ENCODE measurements at places on chromosomes 2 and 18. TPM values are rescaled to one million over a fixed set of nuclear protein-coding genes. Genes with fewer than 3 reads are reported as not detected.

- DNase-seq: no peak
Observed at GRCh38 chr2:203201426-203201825, 37.4 kb upstream of the CYP20A1 start.

GRCh38 chr2:177193240-177193639 is 19.4 kb upstream of the HNRNPA3 start:
- no peak for DNase-seq

DNA sequence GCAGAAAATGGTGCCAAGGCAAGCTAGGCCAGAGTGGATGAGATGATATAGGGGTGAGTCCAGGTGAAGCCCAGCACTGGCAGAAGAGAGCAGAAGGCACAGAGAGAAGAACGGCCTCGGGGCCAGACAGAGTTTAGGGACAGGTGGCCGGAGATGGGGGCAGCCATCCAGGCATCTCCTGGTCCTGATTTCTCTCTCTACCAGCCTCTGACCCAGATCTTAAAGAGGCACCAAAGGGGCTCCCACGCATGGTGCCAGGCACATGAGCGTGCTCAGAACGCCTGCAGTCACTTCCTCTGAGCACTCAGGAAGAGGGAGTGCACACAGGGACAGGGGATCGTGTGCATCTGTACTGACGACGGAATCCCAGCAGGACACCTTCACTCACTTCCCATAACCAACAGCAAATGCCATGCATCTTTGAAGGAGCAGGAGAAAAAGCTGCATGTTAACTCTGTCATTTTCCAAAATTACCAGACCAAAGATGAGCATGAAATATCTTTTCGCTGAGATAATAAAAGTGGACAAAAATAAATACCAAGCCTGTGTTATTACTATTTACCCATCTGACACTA is 427.8 kb upstream of the MYT1L start:
- no peak for DNase-seq

DNA sequence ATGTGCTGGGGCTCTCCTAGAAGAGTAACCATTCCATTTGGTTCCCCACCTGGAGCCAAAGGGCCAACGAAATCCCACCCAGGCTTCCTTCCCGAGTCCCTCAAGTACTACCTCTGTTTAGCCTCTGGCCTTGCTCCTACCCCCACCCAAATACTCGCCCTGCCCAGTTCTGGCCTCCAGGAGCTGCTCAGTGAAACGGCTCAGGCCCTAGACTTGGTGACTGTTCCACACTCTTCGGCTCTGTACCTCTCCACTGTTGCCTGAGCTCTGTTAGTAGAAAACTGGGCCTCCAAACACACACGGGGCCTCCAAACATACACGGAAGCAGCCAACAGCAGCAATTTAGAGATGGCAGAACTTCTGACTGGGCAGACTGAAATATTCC is 4.2 kb downstream of the OTX1 start:
- DNase-seq: no peak

DNA sequence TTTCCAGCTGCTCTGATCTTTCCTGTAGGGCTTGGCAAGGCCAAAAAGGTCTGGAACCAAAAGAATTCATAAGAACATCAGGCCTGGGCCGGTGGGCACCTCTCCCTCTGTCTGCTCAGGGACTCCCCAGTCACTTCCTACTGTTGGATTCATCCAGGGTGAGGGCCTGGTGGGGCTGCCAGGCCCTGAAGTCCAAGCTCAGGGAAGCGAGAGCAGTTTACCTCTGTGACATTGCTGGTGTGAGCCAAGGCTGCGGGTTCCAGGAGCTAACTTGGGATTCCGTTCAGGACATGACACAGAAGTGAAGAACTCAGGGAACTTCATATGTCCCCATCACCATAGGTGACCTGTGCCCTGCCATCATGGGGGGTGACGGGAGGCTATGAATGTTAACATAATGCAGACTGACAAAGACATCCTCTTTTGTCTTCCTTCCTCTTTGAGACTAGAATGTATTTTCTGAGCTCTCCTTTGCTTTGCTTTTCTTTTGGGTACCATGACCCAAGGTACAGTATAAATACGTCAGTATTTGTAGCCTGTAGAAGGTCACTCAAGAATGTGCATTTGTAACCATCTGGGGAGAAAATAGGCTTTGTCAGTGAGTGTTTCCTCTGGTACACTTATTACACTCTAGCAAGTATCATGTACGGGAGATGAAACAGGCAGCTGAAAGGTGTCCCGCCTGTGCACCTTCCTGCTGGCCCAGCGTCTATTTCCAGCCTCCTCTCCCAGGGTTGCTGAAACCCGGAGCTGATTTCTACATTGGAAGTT is 130.5 kb upstream of the SLC1A4 start:
- no peak for DNase-seq

- no peak for DNase-seq
Observed at GRCh38 chr2:62688771-62689170, 16.7 kb upstream of the EHBP1 start.

DNA sequence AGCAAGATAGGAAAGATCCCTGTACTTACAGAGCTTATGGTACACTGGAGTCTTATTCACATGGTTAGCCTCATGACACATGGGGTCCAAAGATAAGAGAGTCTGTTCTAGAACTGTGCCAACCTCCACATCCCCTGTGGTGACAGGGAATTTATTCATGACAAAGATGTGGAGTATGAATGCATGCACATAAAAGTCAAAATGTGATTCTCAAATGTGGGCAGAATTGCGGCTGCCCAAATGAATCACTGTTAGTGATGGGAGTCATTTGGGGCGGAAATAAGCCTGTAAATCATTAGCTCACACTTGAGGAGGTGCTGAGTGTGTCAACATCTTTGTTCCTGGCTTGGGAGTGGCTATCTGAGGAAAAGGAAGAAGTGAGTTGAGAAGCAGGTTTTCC is 560.6 kb downstream of the SLC4A3 start:
- DNase-seq: no peak

- no peak for DNase-seq
Observed at GRCh38 chr2:12043131-12043530, 296.7 kb downstream of the LPIN1 start.

- DNase-seq: no peak
Observed at GRCh38 chr2:134154246-134154645, 99.6 kb upstream of the MGAT5 start.

- no peak for DNase-seq
Observed at GRCh38 chr18:32201948-32202672, 12.3 kb downstream of the MEP1B start.

DNA sequence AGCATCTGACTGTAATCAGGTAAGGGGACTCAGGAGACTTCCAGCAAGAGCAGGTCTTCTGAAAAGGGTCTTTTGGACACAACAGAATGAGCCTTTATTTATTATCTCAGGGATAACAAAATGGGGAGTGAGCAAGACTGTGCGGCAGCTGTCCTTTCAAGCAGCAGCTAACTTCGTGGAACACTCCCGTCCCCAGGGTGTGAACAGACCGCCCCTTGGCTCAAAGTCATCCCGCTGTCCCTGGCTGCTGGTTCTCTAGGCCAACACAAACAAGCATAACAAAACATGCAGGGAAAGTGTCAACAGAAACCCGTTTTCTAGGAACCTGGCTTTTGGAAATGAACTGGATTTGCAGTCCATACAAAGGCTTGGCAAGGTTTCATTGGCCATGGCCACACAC is 787.9 kb upstream of the FANCL start:
- DNase-seq: no peak

DNA sequence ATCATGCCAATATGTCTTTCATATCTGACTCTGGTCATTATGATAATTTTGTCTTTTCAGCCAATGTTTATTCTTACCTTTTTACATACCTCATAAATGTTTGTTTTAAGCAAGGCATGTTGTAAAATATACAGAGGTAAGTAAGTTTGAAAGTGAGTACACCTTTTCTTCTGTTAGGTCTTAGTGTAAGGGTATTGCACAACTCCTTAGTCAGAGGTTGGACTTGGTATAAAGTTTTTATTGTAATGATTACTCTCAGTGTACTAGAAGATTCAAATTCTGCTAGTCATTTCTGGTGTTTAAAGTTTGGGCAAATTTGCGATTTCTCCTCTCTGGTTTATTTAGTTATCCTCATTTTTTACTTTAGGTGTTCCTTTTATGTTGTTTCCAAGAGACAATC is 564.3 kb upstream of the FSIP2 start:
- no peak for DNase-seq

GRCh38 chr2:69116438-69116837 is 103.5 kb downstream of the ANTXR1 start:
- no peak for DNase-seq

DNA sequence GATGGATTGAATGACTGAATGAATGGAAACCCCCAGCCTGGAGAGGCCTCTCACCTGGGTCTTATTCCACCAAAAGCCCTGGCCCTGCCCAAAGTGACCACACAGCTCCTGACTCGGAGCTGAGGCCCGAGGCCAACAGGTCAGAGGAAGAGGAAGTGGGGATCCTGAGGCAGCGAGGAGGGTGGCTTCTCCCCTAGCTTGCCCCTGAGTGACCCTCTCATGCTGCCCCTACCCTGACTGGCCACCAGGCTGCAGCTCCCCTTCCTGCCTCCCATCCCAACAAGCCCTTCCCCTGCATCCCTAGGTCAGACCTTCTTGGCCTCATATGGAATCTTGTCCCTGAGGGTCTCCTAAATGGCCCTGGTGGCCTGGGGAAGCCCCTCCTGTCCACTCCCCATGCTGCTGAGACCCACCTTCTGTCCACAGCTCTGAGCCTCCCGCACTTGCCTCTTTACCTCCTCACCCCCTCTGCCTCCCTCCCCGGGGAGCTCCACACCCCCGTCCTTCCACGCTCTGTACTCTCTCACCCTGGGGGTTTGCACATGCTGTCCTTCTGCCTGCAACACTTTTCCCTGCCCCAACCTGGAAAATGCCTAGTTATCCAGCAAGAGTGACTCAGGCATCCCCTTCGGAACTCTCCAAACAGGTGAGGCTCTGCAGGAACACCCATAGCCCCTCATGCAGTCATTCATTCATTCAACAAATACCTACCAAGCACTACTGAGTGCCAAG is 134.8 kb upstream of the HDAC4 start:
- DNase-seq: no peak

- no peak for DNase-seq
Observed at GRCh38 chr2:109378682-109379081, 235.1 kb downstream of the SEPTIN10 start.

DNA sequence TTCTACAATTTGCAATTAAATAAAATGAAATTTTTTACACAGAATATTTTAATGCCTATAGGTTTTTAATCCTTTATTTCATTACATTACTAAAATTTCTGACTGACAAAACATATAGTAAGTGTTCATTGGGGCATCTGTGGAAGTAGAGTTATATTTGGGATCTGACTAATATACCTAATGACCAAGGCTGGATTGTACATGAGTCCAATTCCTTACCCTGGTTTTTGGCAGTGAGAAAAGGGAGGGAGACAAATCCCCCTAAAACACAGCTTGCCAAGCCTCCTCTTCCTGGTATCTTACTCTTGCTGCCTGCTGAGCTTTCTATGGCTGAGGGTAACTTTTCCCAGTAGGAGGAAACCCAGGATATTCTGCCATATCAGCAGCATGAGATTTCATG is 149.4 kb upstream of the CDH20 start:
- DNase-seq: no peak

GRCh38 chr2:54054271-54054670 is 61.1 kb upstream of the ACYP2 start:
- DNase-seq: no peak

- DNase-seq: no peak
Observed at GRCh38 chr2:128731994-128732650, 413.5 kb upstream of the HS6ST1 start.

DNA sequence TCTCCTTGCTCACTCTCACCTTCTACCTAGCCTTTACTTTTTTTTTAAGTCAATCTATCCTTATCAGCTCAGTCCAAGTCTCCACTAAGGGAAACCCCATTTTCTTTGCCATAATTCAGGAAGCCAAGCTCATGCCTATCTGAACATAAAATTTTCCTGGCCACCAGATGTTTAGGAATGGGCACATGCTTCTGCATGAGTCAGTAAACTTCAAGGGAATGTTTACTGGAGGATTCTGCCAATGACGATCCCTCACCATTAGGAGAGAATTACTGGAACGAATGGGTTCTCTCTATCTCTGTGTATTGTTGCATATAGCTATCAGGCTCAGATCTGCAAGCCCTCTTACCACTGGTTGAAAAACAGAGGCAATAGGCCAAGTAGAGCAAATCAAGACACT is 731.7 kb upstream of the ZNF804A start:
- no peak for DNase-seq

DNA sequence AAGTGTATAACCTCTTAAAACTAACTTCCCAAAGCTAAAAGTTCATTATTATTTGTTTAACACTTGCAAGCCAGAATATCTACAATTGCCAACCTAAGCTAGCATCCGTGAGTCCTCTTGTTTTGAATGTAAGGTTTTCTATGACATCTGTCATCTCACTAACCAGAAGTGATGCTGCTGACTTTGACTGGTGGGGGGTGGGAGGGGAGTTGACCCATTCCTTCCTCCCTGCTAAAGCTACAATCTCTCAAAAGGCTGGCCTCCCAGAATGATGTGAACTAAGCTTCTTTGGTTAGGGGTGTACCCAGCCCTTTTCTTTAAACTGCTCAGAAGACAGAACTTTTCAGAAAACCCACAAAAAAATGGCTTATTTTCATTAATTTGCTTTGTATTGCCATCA is 280.6 kb downstream of the ZEB2 start:
- DNase-seq: no peak

DNA sequence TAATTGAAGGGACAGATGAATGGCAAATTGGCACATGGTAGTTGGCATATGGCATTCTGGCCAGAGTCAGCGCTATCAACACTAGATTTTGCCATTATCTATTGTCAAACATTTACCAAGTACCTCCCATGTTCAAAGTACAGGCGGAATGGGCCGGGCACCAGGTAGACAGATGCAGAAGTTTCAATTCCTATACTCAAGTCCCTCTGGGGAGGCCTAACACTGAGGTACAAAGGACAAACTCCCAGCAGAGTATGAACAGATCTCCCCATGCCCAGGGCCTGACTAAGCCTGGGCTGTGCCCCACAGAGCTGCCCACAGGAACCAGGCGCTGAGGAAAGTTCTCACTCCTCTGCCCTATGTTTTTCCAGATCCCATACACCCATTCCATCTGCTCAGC is 257.5 kb upstream of the KLHL29 start:
- DNase-seq: no peak

Gene DYNC1I2
- polyA plus RNA-seq: 228 TPM

Gene TMEFF2
- polyA plus RNA-seq: 4.1 TPM

Gene CRYGC
- not detected for polyA plus RNA-seq

Gene MYCN
- not detected for polyA plus RNA-seq

Gene SUPT7L
- polyA plus RNA-seq: 43.9 TPM

Gene OXER1
- polyA plus RNA-seq: 0.37 TPM

Gene CPO
- polyA plus RNA-seq: 0.12 TPM

Gene TTR
- not detected for polyA plus RNA-seq

Gene MBOAT2
- polyA plus RNA-seq: 59.2 TPM

Gene SCN7A
- 7.0 TPM for polyA plus RNA-seq

Gene RNF138
- polyA plus RNA-seq: 12.5 TPM

Gene MAP3K19
- polyA plus RNA-seq: not detected

Gene ZNF521
- 25.9 TPM for polyA plus RNA-seq
